Ecto neural progenitor cell (in vitro differentiated cells): ENCODE measurements at places on chromosomes 16 and 17.
A peak's percentile ranks its signal among the peaks of the same experiment; 100 is the strongest.

- peak; percentile 100 for DNase-seq
Observed at GRCh38 chr17:20155258-20156195, 146.4 kb downstream of the SPECC1 start.

DNA sequence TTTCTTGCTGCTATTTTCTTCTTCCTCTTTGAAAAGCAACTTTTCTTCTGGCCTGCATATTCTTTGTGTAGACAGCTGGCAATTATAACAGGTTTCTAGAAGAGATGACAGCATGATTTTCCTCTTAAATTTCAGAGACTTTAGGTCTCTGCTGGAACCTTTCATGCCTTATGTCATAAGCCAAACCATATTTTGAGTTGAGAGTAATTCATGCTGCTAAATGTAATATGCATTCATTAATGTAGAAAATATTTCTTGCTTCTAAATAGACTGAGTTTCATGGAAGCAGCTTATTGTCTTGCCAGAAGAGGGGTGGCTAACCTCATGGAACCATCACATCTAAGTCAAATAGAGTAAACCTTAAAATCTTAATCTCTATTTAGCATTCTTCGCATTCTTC lies 25.9 kb upstream of the ABCA9 start:
- no peak for DNase-seq

GRCh38 chr16:23414731-23415130 lies 38.3 kb downstream of the COG7 start:
- no peak for DNase-seq

- no peak for DNase-seq
Observed at GRCh38 chr16:60640038-60640437, 1396.2 kb downstream of the CDH8 start.

- DNase-seq = peak; percentile 81
Observed at GRCh38 chr16:57084257-57084770, 8.1 kb upstream of the CPNE2 start.
